ENCODE measurements at places on chromosomes 2 and 18.

DNA sequence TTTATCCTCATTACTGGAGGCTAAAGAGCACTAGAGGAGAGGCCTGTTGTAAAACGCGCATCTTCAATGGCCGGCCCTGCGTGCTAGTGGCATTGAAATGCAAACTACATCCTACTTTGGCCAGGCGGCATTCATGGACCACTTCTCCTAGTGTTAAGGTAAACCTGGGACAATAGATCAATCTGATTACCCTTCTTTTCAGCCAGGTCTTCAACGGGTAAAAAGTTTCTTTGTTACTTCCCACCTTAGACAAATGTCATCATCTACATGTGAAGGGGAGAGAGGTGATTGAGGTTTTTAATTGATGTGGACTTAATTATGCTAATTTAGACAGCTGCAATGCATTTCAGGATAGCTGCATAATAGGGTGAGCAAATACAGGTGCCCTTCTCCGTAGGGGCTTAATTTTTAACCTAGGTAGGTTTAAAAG is 628.0 kb downstream of the ZEB2 start:
- no peak for DNase-seq

GRCh38 chr2:104860451-104860790 is 6.5 kb downstream of the POU3F3 start:
- peak; percentile 58 for DNase-seq

GRCh38 chr2:63059793-63060471 is 9.3 kb downstream of the OTX1 start:
- peak; percentile 18 for DNase-seq

DNA sequence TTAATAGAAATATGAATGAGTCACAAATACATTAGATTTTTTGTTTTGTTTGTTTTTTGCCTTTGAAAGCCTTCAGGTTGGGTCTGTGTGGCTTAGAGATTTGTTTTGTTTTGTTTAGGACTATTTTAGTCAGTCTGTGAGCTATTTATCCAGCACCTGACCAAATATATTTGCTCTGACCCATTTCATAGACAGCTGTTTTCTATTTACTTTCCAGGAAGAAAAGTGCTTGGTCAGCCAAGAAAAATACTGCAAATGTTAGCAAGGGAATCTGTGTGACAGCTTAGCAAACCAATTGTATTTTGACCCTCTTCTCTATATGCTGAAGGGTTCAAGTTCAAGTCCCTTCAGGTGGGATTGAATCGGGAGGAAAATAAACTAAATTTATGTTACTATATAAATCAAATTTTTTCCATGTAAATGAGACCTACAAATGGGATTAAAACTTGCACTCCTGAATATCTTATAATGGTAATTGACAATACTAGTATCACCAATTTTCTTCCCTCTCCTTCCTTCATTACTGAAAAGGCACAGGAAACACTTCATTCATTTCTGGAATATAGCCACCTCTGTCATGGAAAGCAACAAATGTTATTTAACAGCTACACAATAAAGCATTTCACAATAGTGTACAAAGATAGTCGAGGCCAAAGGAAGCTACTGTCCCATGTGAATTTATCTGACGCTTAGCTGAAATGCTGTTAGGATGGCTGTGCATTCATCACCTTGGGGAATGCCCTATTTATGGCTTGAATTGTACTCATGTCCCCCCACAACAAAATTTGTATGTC is 23.1 kb upstream of the KLF7 start:
- peak; percentile 37 for DNase-seq

DNA sequence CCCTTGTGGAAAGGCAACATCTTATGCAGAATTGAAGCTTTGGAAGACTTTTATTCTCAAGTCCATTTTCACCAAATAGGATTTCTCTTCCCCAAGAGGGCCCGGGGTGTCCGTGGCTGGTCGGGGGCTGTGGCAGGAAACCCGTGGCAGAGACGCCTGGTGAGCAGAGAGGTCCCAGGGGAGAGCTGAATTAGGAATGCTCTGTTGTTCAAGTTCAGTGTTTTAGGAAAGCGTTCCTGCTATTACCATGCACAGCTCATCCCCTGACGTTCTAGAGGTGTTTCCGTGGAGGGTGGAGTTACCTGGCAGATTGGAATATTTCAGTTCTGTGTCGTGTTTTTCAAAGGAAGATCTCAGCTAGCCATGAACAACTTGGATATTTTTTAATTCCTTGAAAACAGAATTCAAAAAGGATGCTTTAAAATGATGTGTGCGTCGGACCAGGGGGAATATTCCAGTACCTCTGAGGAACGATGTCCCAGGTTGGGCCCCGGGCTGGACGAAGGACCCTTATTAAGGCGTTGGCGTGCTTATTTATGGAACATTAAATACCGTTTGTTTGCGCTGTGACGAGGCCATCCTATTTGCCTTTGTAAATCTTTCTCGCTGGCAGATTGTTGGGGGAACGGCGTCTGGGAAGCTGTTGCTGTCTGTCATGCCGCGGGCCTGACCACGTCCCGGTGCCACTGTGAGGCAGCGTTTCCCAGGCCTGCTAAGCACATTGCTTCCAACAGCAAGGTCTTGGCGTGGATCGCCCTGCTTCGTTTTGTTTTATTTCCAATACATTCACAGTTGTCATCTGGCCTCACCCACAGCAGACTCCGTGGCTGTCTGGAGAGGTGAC is 8.2 kb downstream of the NFATC1 start:
- no peak for DNase-seq

GRCh38 chr2:239814116-239814860 is 210.9 kb downstream of the NDUFA10 start:
- no peak for DNase-seq

DNA sequence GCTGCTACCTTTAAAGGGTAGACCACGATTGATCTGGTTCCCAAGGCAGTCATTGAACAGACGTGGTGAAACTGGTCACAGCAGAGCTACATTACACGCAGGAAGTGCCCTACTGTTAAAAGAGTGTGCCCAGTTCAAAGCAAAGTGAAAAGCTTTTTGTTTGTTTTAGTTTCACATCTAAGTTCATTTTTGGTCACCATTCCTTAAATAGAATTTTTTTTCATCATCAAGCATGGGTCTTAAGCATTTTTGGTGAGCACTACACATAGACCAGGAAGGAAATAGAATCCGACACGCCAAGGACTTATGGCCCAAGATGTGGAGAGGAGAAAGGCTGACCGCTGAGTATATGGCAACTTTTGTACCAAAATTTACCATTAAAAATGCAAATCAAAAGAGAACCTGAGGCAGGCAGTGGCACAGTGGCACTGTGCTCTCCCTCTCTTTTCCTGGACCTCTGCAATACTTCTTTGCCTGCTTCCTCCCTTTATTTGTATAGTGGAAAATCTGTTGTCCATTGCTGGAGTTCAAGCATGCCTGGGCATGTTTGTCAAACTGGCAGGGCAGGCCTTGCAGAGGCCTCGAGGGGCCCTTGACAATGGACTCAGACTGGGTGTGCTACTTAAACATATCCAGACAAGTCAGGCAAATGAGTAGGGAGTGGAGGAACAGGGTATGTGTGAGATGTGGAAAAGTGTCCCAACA is 42.6 kb upstream of the HNRNPA3 start:
- no peak for DNase-seq

DNA sequence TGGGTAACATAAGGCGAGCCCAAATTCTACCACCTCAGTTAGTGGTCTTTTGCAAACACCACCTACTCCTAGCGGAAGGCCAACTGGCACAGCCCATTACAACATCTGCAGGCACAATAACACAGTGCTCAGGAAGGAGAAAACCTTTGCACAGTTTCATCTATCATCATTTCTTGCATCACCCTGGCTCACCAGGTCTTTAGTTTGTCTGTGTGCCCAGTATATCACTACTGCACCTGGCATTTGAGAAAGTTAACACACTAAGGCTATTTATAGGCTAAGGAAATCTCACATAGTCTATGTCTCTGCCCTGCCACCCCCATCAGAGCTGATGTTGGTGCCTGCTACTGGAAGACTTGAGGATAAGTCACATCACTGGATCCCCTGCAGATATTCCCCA is 484.0 kb downstream of the SATB2 start:
- no peak for DNase-seq

DNA sequence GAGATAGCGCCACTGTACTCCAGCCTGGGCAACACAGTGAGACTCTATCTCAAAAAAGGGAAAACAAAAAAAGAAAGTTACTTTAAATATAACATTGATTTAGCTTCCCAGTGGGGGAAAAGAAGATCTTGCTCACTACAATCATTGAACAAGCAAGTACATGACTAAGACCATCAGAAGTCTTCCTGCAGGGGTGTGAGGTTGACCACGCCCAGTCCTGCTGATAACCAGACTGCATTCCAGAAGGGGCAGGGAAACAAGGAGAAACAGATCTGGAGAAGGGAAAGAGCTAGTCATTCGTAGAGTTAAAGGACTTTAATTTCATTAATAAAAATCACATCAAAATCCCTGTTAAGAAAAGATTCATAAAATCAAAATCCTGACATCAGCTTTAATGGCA is 77.5 kb downstream of the EPHA4 start:
- DNase-seq = no peak

GRCh38 chr2:209322905-209323512 is 100.8 kb upstream of the MAP2 start:
- no peak for DNase-seq

DNA sequence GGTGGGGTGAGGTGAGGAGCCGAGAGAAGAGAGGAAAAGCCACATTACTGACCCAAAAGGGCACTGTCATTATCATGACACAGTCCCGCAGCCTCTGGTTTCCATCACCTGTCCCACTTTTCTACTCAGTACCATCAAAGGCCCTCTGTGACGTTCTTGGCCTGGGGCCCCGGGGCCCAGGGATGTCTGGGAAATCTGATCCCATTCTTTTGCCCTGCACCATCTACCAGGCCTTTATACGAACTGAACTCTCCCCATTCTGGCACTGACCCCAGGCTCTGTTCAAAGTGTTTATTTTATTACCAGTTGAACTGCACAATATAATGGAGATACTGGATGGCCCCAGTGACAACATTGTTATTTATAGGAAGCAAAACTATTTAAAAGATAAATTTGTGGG is 89.1 kb downstream of the COL6A3 start:
- no peak for DNase-seq

GRCh38 chr18:74251297-74252038 is 40.3 kb downstream of the CYB5A start:
- peak; percentile 19 for DNase-seq

DNA sequence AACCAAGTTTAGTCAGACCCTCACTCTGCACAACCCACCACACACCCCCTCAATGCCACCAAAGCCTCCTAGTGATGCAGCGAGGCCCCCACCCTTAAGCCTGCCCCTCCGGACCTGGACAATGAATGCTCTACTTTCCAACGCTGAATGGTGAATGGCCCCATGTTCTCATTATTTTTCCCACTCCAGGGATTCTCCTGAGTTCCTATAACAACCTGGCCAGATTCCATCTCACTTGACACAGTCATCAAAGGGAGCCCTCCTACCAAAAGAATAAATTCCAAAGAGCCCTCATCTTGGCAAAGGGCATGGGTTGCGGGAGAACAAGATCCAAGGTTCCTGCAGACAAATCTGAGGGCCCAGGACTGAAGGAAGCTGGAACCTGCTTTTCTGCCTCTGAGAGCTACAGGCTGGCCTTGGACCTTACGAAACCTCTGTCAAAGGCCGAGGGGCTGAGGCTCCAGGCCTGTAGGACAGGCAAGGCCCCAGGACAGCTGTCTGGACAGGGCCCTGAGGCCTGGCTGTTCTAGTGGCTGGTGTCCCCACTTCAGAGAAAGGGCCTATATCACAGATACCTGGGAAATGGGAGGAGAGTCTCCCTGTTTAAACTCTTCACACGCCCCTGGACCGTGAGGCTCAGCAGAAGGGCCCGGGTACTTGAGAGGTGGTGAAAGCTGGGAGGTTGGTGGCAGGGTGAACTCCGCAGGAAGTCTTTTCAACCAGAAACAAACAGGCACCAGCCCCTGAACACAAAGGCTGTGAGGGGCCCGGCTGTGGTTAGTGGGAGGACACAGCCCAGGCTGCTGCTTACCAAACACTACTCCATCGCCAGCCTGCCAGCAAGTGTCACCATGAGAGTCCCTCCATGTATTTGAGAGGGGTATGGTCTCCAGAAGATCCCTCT is 27.3 kb downstream of the SFXN5 start:
- peak; percentile 82 for DNase-seq

DNA sequence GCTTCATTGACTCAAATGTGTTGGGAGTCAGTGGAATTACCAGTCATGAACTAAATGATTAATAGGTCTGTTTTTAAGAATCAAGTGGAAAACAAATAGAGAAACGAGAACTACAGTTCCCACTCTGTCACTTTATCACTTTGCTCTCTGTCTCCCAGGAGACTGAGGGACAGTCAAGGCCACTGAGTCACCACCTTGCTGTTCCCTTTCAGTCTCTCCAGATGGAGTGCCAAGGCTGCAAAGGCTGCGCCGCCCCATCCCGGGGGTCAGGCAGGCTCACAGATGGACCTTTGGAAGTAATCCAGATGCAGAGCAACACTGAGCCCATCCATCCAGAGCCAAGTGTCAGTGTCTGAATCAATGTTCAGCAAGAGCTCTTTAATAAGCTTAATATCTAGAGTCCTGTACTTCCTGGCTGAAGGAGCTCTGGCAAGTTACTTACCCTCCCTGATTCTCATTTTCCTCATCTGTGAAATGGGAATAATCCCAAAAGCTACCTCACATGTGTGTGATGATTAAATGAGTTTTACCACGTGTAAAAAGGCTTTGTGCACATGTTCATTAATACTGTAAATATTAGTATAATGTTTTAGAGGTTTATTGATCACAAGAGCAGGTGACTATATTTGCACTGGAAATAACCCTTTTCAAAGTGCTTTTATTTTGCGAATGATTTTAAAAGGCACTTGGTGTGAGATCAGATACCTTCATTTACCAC is 43.0 kb upstream of the EFEMP1 start:
- peak; percentile 29 for DNase-seq

- no peak for DNase-seq
These were observed 976.3 kb downstream of the TMEM182 start for GRCh38 chr2:103738108-103738507.

DNA sequence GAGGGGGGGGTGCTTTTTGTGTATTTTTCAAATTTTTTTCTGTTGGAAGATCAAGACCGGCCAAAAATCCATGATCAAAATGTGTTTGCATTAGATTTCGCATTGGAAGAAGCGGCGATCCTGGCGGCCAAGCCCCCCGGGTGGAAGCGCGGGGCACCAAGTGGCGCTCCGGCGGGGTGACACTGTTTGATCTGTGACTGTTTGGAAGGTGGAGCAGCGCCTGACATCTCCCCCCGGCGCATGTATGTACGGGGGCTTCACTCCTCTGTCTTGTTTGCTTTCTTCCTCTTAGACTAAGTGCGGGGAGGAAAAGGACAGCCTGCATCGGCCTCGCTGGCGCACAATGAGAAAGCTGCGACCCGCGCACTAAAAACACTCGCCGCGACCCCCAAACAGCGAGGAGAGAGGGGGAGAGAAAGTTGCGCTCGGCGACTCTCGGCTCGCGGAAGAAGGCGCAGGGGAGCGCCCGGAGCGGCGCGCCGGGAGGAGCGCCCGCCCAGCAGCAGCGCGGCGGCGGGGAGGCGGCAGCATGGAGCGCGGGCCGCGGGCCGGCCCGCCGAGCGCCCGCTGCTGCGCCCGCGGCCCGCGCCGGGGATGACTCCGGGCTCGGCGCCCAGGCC is 515 bp downstream of the TSHZ1 start:
- DNase-seq = peak; percentile 57

GRCh38 chr2:98014379-98014778 is 18.6 kb upstream of the TMEM131 start:
- no peak for DNase-seq

- DNase-seq = no peak
These were observed 127.1 kb upstream of the TTC39C start for GRCh38 chr18:23887493-23887892.

- no peak for DNase-seq
These were observed 72.9 kb upstream of the PAX8 start for GRCh38 chr2:113351375-113352355.

GRCh38 chr2:140457483-140457882 is 1673.3 kb downstream of the LRP1B start:
- DNase-seq = peak; percentile 15

- DNase-seq = no peak
These were observed 145.9 kb downstream of the CALCRL start for GRCh38 chr2:187302116-187302515.

Measured in astrocyte of the hippocampus (primary cell).